A549 treated with AZD2906 at 1 μM for 4 hours (cell line): ENCODE measurements at places on chromosomes 1 and 21. TPM values are rescaled to one million over a fixed set of nuclear protein-coding genes. Genes with fewer than 3 reads are reported as not detected.

TMEM269 gene
- total RNA-seq, result 0.05 to 0.22 TPM (median 0.10 TPM) in 5 replicates

EPHA2 gene
- 98.2 to 125 TPM (median 118 TPM) in 5 replicates for total RNA-seq

FAM43B gene
- 2.8 to 4.1 TPM (median 3.7 TPM) in 5 replicates for total RNA-seq

MRAP gene
- total RNA-seq, result not detected in 5 replicates

CLCA1 gene
- total RNA-seq, result not detected in 5 replicates

F5 gene
- total RNA-seq, result 0.06 to 0.45 TPM (median 0.16 TPM) in 5 replicates

DRAXIN gene
- total RNA-seq, result 0.03 to 0.10 TPM (median 0.06 TPM) in 5 replicates

SHE gene
- 0.10 to 0.17 TPM (median 0.15 TPM) in 5 replicates for total RNA-seq

GNAT2 gene
- total RNA-seq, result 0.07 to 0.10 TPM in 2 of 5 replicates, not detected in the others

FNDC10 gene
- 5.4 to 9.3 TPM (median 8.3 TPM) in 5 replicates for total RNA-seq

ARHGEF16 gene
- 3.9 to 5.2 TPM (median 5.0 TPM) in 5 replicates for total RNA-seq

XPR1 gene
- 18.9 to 35.7 TPM (median 26.7 TPM) in 5 replicates for total RNA-seq

CLCC1 gene
- total RNA-seq, result 14.0 to 15.6 TPM (median 14.8 TPM) in 5 replicates

FAAP20 gene
- total RNA-seq, result 37.4 to 65.6 TPM (median 60.7 TPM) in 5 replicates

OR2T29 gene
- not detected in 5 replicates for total RNA-seq

CD5L gene
- total RNA-seq, result not detected in 5 replicates

VCAM1 gene
- 0.04 to 0.08 TPM (median 0.05 TPM) in 5 replicates for total RNA-seq

OPRD1 gene
- total RNA-seq, result 0.01 to 0.07 TPM (median 0.02 TPM) in 5 replicates

CD101 gene
- 0.22 to 0.44 TPM (median 0.32 TPM) in 5 replicates for total RNA-seq

IL22RA1 gene
- total RNA-seq, result 7.1 to 9.7 TPM (median 8.3 TPM) in 5 replicates

LEMD1 gene
- total RNA-seq, result 0.15 TPM in 1 of 5 replicates, not detected in the others

CAMSAP2 gene
- 14.6 to 22.7 TPM (median 18.0 TPM) in 5 replicates for total RNA-seq

BLZF1 gene
- total RNA-seq, result 12.5 to 19.3 TPM (median 13.4 TPM) in 5 replicates

NOS1AP gene
- total RNA-seq, result 0.23 to 0.53 TPM (median 0.34 TPM) in 5 replicates

VANGL2 gene
- 0.46 to 0.98 TPM (median 0.71 TPM) in 5 replicates for total RNA-seq

SPRR2G gene
- total RNA-seq, result not detected in 5 replicates

CCDC181 gene
- total RNA-seq, result 0.10 to 0.22 TPM (median 0.11 TPM) in 5 replicates

CYP4Z1 gene
- not detected in 5 replicates for total RNA-seq

CLIC6 gene
- total RNA-seq, result 0.06 to 0.10 TPM (median 0.09 TPM) in 5 replicates

TDRD5 gene
- total RNA-seq, result 0.02 to 0.06 TPM (median 0.05 TPM) in 5 replicates

DCST1 gene
- total RNA-seq, result 0.05 to 0.07 TPM in 2 of 5 replicates, not detected in the others

FCRL1 gene
- not detected in 5 replicates for total RNA-seq

MYBPH gene
- total RNA-seq, result not detected in 5 replicates

ETV3 gene
- total RNA-seq, result 9.3 to 14.5 TPM (median 9.8 TPM) in 5 replicates

NRAS gene
- 25.7 to 36.2 TPM (median 28.6 TPM) in 5 replicates for total RNA-seq

SH2D5 gene
- total RNA-seq, result 11.6 to 15.5 TPM (median 13.1 TPM) in 5 replicates

TAL1 gene
- total RNA-seq, result not detected in 5 replicates

KMO gene
- 0.51 to 1.2 TPM (median 0.98 TPM) in 5 replicates for total RNA-seq

BSND gene
- not detected in 5 replicates for total RNA-seq

TCHH gene
- 0.23 to 0.28 TPM (median 0.25 TPM) in 5 replicates for total RNA-seq
